ENCODE measurements at places on chromosomes 16 and 17.
A peak's percentile ranks its signal among the peaks of the same experiment; 100 is the strongest.

DNA sequence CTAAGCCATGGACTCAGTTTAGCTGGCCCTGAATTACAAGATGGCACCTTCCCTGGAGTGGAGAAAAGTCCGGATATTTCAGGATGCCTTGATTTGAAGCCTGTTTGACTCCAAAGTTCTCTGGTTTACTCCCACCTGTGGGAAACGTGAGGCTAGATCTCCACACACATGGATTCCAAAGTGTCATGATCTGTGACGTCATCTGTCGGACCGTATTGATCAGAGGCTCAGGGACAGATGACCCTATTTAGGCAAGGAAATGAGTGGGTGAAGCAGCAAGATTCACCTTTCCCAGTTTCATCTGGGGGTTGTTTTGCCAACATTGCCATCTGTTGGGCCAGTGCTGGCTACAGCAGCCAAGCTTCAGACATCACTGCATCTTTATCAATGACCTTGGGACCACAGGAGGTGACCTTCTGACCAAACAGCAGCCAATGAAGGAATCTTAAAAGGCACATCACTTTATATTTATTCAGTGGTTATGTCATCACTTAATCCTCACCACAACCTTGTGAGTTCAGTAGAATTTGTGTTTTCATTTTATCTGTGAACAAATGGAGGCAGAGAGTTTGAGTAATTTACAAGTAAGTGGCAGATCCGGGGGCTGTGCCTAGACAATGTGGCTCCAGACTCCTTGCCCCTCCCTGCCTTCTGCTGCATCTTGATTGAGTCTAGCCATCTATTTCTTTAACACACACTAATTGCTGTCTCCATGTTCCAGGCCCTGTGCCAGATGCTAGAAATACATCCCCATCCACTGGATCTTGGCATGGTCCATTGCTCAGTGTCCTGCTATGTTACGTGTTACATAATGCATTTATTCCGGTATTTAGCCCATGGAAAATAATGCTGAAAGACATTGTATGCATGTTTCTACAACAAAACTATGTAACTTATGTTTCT is 1.5 kb upstream of the CDH13 start:
- no peak for DNase-seq

DNA sequence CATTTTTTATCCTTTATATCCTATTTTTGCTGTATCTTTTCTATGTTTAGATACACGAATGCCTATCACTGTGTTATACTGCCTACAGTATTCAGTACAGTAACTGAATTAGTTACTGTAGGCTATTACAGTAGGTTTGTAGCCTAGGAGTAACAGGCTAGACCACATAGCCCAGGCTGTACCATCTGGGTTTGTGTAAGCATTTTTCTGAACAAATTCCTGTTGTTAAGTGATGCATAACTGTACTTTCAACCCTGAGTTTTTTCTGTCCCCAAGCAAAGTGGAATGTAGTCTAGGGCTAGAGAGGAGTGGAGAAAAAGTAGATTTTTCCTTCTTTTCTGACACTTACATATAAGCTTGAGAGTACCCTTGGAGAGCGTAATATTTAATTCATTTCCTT is 282.1 kb downstream of the HS3ST3B1 start:
- DNase-seq: no peak

- DNase-seq: no peak
These were observed 83.7 kb downstream of the LMF1 start for GRCh38 chr16:886802-887731.

- no peak for DNase-seq
These were observed 18.5 kb upstream of the SLC35G3 start for GRCh38 chr17:35212668-35213067.

GRCh38 chr17:44277976-44278375 is 10.0 kb upstream of the SLC4A1 start:
- no peak for DNase-seq

DNA sequence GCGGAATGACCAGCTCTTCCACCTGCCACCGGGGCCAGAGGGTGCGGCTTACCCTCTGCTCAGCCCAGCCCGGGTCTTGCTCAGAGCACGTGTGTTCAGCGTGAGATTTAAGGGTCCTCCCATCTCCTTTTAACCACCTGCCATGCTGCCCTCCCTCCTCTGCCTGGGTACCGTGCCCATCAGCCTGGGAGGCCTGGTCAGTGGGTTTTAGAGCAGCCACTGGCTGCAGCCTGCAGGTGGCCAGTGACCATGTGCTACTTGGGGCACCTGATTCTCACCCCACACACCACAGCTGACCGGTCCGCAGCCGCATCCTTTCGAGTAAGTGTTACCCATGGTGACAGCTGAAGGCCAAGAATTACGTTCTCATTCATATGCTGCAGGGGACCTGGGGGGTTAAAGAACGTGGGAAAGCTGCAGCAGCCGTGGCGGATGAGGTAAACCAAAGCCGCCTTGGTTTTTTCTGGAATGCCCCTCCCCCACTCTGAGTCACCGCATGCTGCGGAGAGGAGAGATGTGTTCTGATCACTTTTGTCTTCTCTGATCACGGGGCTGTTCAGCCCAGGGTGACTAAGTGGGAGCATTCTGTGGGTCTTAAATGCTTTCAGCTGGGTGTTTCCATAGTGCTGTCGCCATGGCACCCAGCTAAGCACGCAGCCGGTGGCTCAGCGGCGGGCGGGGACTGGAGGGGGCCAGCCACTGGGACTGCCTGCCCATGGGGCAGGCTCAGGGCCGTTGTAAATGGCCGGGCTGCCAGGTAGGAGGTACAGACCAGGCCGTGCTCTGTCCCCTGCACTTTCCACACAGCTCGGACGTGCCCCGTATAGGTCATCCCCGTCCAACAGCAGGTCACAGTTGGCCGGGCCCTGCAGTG is 59.8 kb downstream of the BAIAP2 start:
- DNase-seq: peak; percentile 73

DNA sequence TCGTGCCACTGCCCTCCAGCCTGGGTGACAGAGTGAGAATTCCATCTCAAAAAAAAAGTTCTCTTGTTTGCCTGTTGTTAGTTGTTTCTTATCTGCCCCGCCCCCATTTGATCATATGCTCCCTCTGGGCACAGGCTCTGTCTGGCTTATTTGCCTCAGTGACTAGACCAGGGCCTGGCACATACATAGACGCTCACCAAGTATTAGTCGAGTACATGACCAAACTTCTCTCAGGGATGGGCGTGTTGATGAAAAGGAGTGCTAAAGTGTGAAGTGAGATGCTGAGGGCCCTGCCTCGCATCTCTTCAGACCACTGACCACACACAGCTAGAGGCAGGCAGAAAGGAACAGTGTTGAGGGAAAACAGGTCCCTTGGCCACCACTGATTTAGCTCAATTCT is 3.3 kb upstream of the HELZ start:
- DNase-seq: no peak

DNA sequence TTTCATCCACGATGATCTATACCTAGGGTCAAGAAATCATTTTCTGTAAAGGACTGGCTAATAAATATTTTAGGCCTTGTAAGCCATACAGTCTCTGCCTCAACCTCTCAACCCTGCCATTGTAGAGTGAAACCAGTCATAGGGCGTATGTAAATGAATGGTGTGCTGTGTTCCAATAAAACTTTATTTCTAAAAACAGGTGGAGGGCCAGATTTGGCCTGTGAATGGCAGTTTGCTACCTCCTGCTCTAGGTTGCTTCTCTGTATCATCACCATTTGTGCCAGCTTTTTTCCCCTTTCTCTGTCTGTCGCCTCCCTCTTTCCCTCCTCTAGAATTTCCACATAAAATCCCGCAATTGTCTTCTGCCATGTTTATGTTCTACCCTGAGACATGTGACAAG is 181.7 kb downstream of the XYLT1 start:
- DNase-seq: no peak

GRCh38 chr17:32007463-32008298 is 498 bp downstream of the LRRC37B start:
- DNase-seq: peak; percentile 8

GRCh38 chr17:42040818-42041217 is 9.6 kb downstream of the C17orf113 start:
- DNase-seq: no peak

DNA sequence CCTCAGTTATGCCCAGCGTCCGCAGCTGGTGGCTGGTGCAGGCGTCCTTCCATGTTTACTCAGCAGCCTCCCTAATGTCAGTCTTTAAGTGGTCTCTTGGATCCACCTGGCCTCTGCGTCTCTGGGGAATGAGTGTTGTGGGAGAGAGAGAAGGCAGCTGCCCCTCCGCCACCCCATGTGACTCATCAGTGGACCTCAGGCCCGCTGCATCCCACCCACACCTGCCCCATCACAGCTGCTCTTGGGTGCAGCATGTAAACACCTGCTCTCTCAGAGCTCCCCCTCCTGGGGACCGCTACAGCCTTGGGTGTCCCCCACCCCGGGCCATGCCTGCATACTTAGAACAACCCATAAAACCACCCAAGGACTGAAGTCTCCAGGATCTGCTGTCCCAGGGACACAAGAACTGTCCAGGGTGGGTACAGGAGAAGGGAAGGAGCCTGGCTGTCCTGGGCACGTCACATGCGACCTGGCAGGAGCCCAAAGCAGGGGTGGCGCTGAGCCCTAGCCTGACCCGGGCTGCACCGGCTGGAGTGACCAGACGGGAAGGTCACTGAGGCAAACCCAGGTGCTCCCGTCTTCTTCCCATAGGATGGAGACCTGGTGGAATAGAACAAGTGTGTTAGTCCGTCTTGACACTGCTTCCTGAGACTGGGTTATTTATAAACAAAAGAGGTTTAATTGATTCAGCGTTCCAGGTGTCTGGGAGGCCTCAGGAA is 4.2 kb downstream of the C16orf90 start:
- DNase-seq: no peak

GRCh38 chr16:85564277-85565051 is 48.7 kb upstream of the GSE1 start:
- DNase-seq: no peak

DNA sequence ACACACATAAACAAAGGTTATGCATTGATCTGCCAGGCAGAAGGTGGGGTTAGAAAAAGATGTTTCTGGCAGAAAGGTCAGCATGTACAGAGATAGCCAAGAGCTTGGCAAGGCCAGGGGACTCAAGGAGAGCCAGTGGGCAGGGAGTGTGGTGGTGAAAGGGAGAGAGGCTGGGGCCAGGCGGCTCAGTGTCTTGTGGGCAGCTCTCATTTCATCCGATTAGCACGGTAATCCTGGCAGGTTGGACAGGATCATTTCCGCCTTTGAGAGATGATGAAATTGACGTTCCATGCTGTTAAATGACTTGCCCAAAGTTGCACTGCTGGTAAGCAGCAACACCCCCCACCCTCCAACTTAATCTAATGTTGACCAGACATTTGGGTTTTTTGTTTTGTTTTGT is 3.6 kb downstream of the CHD9 start:
- no peak for DNase-seq

DNA sequence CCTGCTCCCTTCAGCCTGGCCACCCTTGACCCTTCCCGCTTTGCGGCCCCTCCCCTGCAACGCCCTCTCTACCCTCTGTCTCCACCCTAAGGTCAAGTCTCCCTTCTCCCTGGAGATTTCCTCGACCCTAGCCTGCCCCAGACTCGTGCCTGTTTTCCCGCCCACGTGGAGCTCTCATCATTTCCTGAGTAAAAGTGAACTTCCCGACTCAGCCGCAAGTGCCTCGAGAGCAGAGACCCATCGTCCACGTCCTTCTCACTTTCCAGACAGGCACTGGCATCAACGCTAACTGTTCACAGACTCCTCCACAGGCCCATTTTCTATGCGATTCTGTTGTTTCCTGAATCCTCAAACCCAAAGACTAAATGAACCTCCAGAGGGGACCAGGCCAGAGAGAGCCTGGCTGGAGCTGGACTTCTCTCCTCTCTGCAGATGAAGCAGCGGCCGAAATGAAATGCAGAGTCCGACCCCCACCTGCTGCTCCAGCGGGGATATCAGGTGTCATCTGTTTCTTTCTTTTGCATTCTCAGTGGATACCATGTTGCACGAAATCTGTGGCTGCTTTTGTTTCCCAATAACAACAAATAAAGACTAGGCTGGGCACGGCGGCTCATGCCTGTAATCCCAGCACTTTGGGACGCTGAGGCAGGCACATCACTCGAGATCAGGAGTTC is 52.5 kb downstream of the RTN4RL1 start:
- no peak for DNase-seq

DNA sequence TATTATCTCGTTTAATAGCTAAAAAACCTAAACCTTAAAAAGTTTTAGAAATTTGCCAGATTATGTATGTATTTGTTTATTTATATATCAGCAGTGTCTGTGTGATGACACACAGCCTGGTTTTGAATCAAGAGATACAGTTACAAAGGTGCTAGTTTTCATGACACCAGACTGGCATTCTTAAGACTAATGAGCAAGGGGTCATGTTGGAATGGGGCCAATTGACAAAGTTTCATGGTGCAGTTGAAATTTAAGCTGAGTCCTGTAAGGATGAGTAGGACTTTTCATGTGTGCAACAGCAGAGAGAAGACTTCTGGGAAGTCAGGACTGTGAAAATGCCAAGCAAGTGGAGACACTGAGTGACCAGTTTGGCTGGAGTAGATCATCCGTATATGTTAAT is 3.2 kb upstream of the KRT10 start:
- DNase-seq: no peak

DNA sequence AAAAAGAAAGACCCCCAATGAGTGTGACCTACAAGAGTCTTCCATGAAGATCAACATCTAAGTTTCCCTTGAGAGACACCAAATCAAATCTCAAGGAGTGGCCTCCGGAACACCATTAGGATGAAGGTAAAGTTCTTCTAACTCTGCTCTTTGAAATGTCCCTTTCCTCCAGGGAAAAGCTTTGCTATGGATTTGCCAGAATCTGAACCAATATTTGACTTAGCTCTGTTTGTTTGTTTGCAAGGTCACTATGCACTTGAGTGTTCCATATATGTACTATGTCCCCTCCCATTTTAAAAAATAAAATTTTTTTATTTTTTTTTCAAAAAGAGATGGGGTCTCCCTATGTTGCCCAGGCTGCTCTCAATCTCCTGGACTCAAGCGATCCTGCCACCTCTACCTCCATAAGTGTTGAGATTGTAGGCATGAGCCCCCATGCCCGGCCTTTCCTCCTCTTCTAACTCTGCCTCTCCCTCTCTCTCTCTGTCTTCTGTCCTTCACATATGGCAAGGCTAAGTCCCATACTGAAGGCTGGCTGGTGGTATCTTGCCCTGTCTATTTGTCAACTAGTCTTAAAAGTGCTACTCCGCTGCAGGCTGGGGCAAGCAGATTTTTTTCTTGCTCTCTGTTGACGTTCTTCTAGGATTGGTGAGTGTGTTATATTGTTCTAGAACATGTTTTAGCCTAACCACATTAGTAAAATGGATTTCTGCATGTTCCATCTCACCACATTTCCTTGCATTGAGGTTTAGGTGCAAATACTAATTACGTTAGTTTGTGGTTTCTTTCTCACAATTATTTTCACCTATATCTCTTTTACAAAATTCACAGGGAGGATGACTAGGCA is 276.7 kb upstream of the DYNLRB2 start:
- no peak for DNase-seq

All from activated CD8-positive, alpha-beta memory T cell treated with anti-CD3 and anti-CD28 coated beads for 1 hour (primary cell).